ENCODE measurements at places on chromosomes 1 and 21.

- DNase-seq: no peak
These were observed 9.1 kb downstream of the CC2D1B start for GRCh38 chr1:52356818-52357355.

DNA sequence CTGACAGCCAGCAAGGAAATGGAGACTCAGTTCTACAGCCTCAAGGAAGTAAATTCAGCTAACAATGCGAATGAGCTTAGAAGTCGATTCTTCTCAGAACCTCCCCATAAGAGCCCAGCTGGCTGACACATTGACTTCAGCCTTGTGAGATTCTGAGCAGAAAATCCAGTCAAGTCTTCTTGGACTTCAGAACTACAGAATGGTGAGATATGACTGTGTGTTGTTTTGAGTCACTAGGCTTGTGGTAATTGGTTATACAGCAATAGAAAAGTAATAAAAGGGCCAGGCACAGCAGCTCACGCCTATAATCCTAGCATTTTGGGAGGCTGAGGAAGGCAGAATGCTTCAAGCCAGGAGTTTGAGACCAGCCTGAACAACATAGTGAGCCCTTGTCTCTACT is 161.8 kb upstream of the IVNS1ABP start:
- DNase-seq: no peak

DNA sequence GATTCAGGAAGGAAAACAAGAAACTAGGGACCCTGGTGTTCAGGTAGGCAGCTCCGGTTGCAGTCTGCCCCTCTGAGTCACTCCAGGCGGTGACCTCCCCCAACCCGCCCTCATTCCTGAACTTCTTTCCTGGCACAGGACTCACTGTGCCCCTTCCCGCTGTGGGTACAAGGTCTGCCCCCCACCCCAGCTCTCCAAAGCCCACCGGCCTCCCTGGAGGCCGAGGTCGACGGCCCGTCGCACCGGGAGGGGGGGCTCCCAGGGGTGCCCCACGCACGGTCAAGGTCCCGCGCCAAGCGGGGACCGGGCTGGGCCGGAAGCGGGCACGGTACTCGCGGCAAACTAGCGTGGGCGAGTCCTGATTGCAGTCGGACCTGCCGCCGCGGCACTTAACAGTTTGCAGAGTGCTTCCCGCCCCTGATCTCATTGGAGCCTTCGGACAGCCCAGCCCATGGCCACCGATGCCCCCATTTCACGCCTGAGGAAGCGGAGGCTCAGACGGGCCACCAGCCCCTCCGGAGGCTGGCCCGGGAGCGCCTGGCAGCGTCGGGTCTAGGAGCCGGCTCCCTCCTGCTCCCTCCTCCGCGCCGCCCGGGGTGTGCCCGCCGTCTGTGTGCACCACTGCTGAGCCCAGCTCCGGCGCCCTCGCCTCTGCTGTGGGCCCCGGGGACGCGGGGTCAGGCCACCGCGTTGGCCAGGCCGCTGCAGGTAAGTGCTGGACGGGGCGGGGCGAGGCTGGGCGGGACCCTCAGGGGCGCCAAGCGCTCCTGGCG is at the start of gene GJB3:
Gene GJB3, plus strand, starts transcription at position 144 of the 773 bp plus-strand sequence. CDS start 3,549 bp downstream, outside the sequence.
- DNase-seq: peak; percentile 70

GRCh38 chr1:211734359-211734758 is 58.9 kb upstream of the NEK2 start:
- DNase-seq: no peak

GRCh38 chr1:218743861-218744505 is 398.8 kb downstream of the TGFB2 start:
- DNase-seq: no peak

GRCh38 chr1:111406321-111406768 is 21.2 kb downstream of the OVGP1 start:
- DNase-seq: no peak

DNA sequence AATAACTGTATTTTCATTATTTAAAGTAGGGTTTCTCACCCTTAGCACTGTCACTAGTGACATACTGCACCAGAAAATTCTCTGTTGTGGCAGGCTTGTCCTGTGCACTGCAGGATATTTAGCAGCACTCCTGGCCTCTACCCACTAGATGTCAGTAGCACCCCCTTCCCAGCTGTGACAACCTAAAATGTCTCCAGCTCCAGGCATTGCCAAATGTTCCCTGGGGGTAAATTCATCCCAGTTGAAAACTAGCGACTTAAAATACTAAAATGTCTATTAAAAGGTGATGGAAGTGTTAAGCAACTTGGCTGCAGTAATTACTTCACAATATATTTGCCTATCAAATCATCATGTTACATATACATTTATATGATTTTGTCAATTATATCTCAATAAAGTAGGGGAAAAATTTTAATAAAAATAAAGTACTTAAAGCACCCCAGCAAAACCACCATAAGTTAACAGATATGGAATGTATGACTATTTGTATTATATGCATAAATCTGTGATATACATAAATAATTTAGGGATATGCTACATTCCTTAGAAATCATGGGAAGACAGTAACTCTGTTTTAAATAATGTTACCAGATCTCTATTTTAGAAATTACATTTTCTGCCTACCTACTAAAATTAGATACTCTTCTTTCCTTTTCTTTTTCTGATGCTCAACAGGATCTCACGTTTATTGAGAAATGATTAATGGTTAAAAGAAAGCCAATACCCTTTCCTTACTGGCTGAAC is 74.6 kb downstream of the ARID4B start:
- peak; percentile 71 for DNase-seq

- no peak for DNase-seq
These were observed 85.1 kb downstream of the POU2F1 start for GRCh38 chr1:167305706-167306277.

- no peak for DNase-seq
These were observed 10.8 kb upstream of the RGL1 start for GRCh38 chr1:183794088-183794487.

GRCh38 chr1:207052911-207053769 is at the start of gene PFKFB2:
Gene PFKFB2, plus strand, starts transcription at chr1:207053275. Its CDS starts 1,443 bp downstream, at chr1:207054718.
- DNase-seq: peak; percentile 98

- DNase-seq: no peak
These were observed 656.4 kb downstream of the LMO4 start for GRCh38 chr1:87985071-87985470.

- DNase-seq: no peak
These were observed 22.0 kb upstream of the DNASE2B start for GRCh38 chr1:84376000-84376910.

GRCh38 chr1:5739561-5740078 is 252.6 kb downstream of the NPHP4 start:
- no peak for DNase-seq

DNA sequence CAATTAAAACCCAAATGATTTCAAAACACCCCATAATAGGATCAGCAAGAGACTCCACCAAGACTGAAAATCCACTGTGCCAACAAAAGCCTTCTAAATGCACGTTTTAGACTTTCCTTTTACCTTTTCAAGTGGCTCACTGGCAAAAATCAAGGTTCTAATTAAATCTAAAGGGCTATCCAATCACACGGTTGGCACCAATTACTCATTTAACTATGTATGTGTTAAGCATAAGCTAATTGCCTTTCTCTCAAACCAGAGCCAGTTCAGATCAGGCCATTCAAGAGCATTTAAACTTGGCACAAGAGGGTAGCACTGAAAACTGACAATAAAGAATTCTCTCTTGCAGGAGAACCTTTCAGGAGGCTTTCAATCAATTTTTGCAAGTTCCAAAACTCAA is 139.5 kb downstream of the RGS7 start:
- DNase-seq: no peak

GRCh38 chr1:241485554-241485992 is 34.0 kb downstream of the FH start:
- DNase-seq: no peak

DNA sequence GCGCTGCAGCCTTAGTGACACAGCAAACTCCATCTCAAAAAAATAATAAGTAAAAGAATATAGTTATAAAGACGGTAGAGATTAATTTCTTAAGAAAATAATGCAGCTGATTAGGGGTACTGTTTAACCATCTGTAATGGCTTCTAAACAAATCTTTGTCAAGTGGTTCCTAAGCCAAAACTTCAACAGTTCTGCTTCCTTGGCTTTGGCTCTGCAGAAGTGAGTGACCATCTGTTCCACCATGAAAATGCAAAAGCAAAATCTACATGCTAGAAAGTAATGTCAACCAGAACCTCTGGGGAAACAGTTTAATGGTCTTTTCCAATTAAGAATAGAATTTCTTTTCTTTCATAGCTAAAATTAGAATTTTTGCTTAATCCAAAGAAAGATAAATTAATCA is 8.3 kb upstream of the SH2D5 start:
- no peak for DNase-seq

DNA sequence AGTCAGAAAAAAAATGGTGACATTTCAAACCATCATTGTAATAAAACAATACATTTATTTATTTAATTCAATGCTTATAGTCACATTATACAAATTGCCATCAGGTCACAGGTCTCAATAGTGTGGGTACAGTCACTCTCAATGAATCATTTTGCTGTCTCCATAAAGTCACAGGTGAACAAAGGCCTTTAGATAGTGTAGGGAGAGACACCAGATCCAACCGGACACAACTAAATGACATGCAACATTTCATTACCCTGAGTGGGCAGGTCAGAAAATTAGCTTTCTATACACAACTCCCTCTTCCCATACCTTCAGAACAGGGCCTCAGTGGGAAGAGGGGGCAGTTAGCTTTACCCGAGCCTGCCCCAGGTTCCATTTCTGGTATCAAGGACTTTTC is 63.2 kb downstream of the STYXL2 start:
- no peak for DNase-seq

- no peak for DNase-seq
These were observed 10.1 kb upstream of the PRKAA2 start for GRCh38 chr1:56634981-56635380.

- no peak for DNase-seq
These were observed 497.4 kb downstream of the DISC1 start for GRCh38 chr1:232123775-232124659.

DNA sequence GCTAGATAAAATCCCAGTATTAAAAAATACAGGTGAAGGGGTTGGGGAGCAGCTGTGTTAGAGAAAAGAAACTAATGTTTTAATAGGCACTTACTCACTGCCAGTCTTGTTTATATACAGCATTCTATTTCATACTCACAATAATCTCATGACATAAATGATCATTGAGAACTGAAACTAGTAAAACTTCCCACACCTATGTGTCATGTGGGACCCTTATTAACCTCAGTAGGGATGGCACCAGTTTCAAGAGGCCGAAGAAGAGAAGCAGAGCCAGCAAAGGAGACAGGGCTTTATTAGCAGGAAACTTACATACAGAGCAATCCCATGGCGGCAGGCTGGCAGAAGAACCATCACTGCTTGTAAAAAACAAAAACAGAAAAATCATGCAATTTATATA is 48.8 kb upstream of the KCNH1 start:
- DNase-seq: no peak

DNA sequence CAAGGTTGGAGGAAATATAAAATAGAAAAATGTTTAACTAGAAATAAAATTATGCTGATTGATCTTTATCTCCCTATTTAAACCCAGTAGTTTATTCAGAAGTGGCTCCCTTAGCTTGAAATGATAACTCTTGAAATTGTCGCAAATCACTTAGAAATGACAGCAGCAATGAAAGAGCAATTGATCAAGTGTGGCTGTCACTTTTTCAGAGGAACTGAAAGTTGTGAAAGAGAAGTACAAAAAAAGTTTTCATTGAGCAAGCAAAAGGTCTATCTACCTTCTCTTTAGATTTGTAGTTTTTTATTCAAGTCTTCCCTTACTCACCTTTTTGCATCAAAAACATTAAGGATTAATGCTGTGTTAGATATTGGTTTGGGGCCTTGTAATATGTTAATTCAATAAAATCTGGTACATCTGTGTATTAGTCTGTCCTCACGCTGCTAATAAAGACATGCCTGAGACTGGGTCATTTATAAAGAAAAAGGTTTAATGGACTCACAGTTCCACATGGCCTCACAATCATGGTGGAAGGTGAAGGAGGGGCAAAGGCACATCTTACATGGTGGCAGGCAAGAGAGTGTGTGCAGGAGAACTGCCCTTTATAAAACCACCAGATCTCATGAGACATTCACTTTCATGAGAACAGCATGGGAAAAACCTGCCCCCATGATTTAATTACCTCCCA is 48.3 kb downstream of the LRRC8C start:
- no peak for DNase-seq

GRCh38 chr1:199273837-199274379 is 635.1 kb downstream of the PTPRC start:
- peak; percentile 42 for DNase-seq

DNA sequence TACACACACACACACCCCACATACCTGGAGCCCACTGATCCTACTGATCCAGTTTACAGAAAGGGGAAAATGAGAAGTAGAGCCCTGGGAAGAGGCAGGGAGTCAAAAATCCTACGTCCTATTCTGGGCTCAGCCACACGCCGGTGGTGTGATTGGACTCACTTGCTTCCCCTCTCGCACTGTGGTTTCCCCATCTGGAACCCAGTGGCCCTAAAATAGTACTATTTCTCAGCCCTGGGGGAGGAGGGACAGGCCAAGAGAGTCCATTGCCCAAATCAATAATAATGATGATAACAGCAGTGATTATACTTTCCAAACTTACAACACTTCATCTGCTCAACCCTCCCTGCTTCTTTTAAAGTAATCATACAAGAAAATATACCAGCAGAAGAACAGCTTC is 2.9 kb upstream of the PIGR start:
- no peak for DNase-seq

DNA sequence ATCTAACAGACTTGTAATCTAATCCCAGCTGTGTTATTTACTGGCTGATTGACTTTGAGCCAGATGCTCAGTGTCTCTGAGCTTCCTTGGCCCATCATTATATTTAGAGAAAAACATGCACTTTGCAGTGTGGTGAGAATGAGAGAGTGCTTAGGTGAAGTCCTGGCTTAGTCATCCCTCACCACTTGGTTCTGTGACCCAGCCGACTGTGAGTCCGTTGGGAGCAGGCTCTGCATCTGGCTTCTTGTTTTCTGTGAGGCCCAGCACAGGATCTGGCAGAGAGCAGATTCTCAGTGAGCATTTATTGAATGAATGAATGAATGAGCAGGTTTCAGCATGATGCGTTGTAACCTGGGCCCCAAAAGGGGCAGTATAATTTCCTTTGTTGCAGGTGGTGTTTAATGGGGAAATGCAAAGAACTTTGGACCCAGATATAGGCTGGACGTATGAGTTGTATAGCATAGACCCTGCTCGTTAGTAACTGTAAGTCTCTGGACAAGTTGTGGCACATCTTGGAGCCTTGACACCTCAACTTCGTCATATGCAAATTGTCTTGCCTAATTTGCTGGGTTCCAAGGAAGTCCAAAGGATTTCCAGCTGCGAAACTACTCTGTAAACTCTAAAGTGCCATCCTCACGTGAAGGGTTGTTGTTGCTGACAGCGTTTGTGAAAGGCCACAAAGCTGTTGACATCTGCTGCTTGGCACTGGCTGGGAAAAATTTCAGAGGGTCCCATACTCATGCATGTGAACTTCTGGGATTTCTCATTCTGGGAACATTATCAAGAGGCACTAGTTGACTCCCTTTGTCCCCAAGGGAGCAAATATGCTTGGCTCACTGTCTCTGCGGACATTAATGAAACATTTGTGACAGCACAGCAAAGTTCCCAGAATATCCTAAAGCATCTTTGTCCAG is 138.8 kb upstream of the USP24 start:
- DNase-seq: no peak

- no peak for DNase-seq
These were observed 11.1 kb upstream of the RIMKLA start for GRCh38 chr1:42369471-42369870.

All from PC-9 (cell line).